ENCODE measurements at places on chromosomes 3 and 15. TPM values are rescaled to one million over a fixed set of nuclear protein-coding genes. Genes with fewer than 3 reads are reported as not detected.

DNA sequence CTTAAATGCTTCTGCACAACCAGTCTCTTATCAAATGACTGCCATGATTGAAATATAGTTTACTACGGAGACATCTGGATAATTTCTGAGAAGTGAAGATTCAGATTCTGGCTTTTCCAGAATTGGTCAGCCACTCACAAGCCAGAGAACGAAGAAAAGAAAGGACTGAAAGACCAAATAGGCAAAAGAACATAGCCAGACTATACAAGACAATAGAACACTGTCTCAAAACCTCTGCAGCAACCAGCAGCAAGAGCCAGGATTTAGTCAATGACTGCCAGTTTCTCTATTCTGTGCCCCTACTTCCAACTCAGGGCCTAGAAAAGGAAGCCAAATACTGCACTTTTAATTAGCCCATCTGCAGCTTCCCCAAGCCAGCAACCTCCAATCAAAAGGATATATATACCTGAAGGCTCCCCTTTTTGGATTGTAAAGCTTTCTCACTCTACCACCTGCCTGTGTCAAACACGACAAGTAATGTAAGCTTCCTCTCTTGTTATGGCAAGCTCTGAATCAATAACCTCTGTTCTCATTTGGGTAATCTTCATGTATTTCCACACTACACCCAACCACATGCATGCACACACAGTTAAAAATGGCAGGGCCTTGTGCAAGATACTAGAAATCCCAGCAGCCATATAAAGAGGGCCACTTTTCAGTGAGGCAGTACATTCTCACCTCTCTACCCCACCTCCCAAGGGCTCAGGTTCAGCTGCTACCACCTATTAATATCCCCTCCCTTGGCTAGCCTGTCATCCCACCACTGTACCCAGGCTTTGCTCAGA lies 97.1 kb downstream of the ERC2 start:
- DNase-seq, result no peak

- DNase-seq, result no peak
Observed at GRCh38 chr15:57321973-57322601, 54.2 kb upstream of the CGNL1 start.

DNA sequence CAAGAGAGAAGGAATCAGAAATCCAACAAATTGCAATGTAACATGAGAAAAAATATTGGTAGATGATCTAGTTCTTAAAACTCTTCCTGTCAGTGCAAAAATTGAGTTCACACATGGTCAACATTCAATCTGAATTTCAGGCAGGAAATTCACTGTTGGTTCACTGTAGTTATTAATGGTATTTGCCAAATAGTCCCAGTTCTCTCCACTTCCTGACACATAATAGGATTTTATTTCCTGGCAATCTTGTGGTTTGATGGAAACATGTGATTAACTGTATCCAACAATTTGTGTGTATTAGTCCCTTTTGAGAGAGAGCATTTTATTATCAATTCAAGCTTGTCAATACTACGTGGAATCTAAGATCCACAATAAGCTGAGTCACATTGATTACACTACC lies 1103.1 kb downstream of the ROBO2 start:
- no peak for DNase-seq

DNA sequence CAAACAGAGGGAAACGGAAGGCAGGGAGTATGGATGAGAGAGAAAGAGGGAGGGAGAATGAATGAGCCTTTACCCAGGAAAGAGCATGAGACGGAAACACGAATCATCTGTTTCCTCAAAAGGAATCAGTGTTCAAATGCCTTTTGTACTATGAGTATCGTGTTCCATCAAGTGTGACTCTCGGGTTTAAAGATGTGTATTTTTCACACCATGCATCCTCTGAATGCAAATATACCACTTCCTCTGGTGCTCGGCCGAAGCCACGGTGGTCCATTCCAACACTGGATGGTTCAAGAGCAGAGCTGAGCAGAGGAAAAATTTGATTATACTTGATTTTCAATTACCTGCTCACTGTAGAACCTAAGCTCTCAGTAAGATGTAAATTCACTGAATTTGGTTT lies 505.1 kb downstream of the MECOM start:
- DNase-seq, result no peak

DNA sequence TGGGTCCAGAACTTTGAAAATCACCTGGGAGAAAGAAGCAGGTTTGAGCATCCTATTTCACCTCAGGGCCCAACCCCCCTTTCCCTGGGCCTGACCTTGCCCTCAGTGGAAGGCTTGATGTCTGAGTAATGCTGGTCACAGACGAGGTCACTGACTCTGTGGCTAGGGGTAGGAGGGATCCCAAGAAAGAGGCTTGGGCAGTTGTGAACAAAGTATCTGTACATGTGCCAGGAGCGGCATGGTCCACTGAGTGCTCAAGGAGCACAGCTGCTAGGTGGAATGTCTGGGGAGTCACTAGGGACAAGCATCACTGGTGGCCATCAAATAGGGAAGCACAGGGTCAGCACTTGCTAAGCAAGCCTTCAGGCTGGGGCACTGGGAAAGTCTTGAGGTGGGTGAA lies 7.3 kb downstream of the CCDC71 start:
- no peak for DNase-seq

DNA sequence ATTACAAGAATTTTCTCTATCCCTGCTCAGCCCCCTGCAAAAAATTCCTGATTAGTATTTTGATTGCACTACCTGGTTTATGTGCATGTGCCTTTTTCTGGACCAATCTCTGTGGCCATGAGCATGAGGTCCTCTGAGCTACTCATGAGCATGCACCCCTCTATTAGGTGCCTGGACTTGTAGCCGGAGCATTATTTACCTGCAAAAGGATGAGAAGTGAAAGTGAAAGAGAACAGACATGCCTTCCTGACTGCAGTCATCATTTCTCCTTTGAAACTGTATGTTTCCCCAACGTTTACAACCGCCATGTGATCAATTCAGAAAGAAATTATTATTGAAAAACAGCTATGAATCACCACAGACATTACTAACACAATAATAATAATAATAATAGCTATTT lies 1008.8 kb downstream of the ROBO2 start:
- no peak for DNase-seq

GRCh38 chr3:192092388-192093005 lies 631.5 kb downstream of the PYDC2 start:
- DNase-seq, result no peak

DNA sequence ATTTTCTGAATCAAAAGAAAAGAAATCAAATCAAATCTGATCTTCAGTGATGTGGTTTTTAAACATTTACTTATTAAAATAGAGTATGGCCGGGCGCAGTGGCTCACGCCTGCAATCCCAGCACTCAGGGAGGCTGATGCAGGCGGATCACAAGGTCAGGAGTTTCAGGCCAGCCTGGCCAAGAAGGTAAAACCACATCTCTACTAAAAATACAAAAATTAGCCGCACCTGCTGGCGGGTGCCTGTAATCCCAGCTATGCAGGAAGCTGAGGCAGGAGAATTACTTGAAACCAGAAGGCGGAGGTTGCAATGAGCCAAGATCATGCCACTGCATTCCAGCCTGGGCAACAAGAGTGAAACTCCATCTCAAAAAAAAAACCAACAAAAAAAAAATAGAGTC lies 169.1 kb downstream of the ULK4 start:
- DNase-seq, result no peak

GRCh38 chr15:75677465-75678323 lies 30.0 kb downstream of the SNX33 start:
- no peak for DNase-seq

GRCh38 chr15:66165856-66166255 lies 87.7 kb downstream of the MEGF11 start:
- DNase-seq, result no peak

UROC1 gene
- not detected for total RNA-seq

ROBO1 gene
- total RNA-seq, result 130 TPM

RPLP1 gene
- 1,296 TPM for total RNA-seq

CLCN2 gene
- 17.0 TPM for total RNA-seq

ABHD17C gene
- 17.0 TPM for total RNA-seq

CACNA1D gene
- total RNA-seq, result 2.8 TPM

C15orf62 gene
- total RNA-seq, result 0.44 TPM

ZNF860 gene
- total RNA-seq, result 0.63 TPM

All from mesothelial cell of epicardium (in vitro differentiated cells).